Cerebellum (tissue), 4 donors: ENCODE measurements at places on chromosomes 3 and 15. TPM values are rescaled to one million over a fixed set of nuclear protein-coding genes. Genes with fewer than 3 reads are reported as not detected.
A peak's percentile ranks its signal among the peaks of the same experiment; 100 is the strongest.

- DNase-seq = no peak
Measured at GRCh38 chr15:71660501-71660900, 149.9 kb upstream of the NR2E3 start.

GRCh38 chr3:12343047-12343501 is 54.2 kb downstream of the PPARG start:
- DNase-seq = peak; percentile 9

FOXB1 gene
- 0.91 TPM for total RNA-seq

DNA sequence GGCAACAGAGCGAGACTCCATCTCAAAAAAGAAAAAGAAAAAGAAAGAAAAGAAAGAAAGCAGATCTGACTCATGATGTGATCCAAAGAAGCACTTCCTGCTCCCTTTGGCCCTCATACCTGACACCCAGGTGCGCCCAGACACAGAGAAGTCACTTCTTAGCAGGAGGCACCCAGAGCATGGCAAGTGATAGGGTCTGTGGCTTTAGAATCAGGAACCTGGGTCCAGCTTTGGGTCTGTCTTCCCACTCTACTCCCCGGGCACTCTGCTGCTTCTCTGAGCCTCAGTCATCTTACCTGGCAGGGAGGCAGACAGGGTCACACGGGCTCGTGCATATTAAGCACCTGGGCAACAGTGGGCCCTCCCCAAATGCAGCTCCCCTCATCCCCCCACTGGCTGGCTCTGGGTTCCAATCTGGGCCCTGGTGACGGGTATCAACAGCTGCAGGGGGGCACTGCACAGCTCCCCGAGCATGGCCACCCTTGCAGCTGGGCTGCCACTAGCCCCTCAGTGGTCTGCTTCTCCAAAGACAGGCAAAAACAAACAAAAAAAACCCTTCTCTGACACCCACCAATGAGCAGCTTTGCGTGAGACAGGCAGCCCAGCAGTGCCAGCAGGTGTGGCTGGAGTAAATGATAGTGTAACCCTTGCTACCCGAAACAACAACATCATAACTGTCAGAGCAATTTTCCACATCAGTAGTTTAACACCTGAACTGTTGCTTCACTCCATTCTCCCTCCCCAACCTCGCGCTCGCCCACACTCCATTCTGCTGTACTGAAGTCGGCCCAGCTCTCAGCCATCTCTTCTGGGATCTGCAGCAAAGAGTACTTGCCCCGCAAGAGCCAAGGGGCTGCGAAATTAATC is 99.8 kb downstream of the MEGF11 start:
- DNase-seq = no peak

- no peak for DNase-seq
Measured at GRCh38 chr15:45660231-45660979, 25.6 kb downstream of the SQOR start.

SLC6A20 gene
- total RNA-seq = 3.1 TPM

CCDC39 gene
- 0.54 TPM for total RNA-seq

GABRB3 gene
- total RNA-seq = 73.9 TPM

GNAT1 gene
- not detected for total RNA-seq

GRCh38 chr3:124442463-124442862 is 287.8 kb upstream of the UMPS start:
- no peak for DNase-seq

GRCh38 chr3:22297436-22297835 is 546.4 kb upstream of the ZNF385D start:
- no peak for DNase-seq
